Stimulated activated CD8-positive, alpha-beta memory T cell treated with anti-CD3 and anti-CD28 coated beads, Interleukin-4, amount 100 ng/mL, for 1 hour (primary cell): ENCODE measurements at places on chromosomes 6 and 20.

DNA sequence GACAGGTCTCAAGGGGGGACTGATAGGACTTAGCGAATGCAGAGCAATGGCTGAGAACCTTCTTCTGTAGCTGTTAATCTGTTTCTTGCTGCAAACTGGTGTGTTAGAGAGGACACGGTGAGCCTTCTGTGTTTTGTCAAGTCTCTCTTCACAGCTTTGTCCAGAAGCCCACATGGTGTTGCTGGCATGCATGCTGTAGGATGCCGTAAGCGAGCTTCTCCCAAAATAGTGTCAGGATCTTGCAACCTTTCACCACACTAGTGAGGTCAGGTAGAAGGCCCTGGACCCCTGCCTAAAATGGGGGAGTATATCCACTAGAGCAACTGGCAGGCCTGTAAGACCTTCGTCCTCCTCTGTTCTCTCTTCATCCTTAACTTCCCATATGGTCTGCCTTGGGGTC lies 51.9 kb upstream of the GLP1R start:
- no peak for DNase-seq

DNA sequence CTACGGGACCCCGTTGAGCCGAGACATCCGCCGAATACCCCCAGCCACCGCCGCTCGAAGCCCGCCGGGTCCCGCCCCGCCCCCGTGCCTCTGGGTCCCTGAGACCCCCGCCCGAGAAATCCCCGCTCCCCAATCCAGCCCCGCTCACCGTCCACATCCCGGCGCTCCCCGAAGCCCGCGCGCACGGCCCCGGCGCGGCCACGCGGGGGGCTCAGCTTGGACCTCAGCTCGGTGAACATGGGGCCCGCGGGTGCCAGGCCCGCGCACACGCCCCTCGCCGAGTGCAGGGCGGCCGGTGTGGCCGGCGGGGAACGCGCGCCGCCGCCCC lies 249 bp downstream of the SAMD10 start:
- DNase-seq = no peak

DNA sequence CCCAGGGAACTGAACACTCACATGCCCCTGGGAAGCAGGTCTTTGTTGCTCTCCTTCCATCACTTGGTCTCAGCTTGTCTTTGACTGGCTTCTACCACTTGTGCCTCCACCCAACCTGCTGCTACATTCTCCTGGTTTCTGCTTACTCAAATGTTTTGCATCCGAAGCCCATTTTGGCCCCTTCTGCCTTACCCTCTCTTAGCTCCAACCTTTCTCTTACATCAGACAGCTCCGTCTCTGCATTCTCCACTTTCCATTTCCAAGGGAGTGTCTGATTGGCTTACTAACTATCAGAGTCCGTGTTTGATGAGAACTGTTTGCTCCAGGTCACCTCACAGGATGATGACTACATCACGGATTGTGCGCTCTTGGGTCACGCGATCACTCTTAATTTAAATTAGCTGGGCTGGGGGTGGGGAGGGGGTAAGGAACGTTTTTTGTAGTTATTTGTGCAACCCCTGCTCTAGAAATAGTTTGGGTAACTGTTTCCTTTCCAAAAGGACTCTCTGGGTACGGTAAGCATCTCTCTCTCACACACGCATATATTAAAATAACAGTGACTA lies 844 bp upstream of the ABRACL start:
- no peak for DNase-seq

- no peak for DNase-seq
These were observed 21.4 kb downstream of the SUN5 start for GRCh38 chr20:32982617-32983458.

DNA sequence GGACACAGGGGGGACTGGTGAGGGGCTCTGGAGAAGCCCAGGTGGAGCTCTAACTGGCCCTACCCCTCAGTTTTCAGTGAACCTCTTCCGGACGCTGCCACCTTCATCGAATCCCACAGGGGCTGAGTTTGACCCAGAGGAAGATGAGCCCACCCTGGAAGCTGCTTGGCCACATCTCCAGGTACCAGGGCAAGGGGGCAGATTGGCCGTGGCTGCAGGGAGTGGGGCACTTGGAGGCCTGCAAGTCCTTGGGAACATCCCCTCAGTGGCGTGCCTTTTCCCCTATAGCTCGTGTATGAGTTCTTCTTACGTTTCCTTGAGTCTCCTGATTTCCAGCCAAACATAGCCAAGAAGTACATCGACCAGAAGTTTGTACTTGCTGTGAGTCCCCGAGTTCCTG lies 6.6 kb downstream of the MEA1 start:
- no peak for DNase-seq

- DNase-seq = no peak
These were observed 162.6 kb upstream of the GRIK2 start for GRCh38 chr6:101230866-101231265.

DNA sequence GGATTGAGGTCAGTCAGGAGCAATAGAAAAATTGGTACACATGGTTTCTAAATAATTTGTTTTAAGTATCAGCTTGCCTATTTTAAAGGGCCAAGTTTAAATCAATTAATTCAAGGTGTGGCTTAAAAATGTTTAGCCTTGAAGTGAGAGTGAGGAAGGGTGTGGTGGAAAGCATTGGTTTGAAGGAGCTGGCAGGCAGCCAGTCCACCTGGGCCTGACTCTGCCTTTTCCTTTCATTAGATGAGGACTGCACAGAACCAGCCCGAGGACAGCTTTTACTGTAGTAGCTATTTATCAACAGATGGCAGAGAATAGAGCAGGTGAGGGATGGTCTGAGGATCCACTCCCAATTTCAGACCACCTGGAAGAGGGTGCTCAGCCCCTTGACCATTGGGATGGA lies 42.4 kb downstream of the DHX35 start:
- DNase-seq = no peak

DNA sequence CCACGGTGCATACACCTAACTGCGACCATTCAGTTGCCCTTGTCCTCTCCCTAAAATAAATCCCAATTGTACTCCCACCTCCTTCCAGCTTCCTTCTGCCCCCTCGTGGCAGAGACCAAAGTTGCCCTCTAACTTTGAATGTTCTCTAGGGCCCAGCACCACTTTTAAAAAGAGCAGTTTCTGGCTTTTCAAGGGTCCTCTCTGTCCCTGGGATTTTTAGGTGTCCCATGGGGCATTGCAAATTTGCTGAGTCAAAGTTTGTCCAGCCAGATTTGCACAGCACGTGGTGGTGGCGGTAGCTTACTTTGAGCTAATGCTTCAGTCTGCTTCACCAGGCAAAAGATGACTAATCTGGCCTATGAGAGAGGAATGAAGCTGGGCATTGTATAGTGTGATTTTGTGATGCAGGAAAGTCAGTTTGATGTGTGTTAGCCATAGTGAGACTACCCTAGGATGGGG lies 100.2 kb downstream of the PERP start:
- DNase-seq = no peak

DNA sequence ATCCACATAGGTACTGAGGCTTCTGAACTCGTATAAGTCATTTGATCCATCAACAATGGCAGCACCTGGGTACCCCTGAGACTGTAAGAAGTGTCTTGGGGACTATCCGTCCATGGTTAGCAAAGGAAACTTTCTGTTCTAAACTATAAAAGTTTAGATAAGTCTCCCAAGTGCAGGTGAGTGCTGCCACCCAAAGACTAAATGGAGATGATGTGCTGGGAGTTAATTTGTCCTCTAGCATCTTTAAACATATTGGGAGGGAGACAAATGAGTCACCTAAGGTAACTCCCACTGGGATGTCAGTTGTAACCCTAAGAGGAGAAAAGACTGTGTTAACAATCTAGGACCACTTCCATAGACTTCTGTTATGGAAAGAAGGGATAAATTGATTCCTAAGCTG lies 6.2 kb downstream of the BEND6 start:
- DNase-seq = no peak

GRCh38 chr6:54971825-54972224 lies 125.3 kb downstream of the FAM83B start:
- DNase-seq = no peak

GRCh38 chr6:41687501-41688175 lies 47.8 kb downstream of the TFEB start:
- no peak for DNase-seq

DNA sequence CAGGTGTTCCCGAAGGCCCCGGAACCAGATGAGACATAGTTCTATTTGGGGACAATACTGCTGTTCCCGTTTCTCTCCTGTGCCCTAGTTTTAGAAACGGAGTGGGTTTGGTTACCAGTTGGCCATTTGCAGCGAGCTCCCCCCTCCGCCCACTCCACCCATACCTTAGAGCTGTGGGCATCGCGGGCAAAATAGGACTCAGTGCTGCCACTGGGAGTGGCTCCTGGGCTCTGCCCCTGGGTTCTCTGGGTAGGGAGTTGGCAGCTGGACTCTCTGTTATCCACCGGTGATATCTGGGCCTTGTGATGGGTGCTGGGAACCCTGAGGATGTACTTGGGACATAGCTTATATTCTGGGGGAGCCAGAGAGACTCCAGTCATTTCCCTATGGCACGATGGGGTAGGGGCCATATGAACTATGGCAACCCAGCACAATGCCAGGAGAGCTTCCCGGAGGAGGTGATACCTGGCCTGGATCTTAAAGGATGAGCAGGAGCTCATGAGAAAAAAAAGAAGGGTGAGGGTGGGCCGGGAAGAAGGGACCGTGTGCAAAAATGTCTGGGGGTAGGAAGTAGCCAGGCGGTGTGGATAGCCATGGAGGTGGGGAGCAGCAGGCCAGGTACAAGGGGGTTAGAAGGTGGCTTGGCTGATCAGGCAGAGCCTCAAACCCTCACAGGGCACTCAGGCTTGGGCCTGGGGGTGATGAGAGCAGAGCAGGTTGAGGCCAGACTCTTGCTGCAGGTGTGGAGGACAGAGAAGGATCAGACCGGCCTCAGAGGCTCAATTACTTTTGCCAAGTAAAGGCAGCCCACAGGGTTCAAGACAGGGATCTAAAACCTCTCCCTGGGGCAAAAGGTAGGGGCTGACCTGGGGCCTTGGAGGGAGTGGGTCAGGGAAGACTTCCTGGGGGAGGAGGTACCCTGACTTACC lies 9.6 kb downstream of the SRC start:
- no peak for DNase-seq

DNA sequence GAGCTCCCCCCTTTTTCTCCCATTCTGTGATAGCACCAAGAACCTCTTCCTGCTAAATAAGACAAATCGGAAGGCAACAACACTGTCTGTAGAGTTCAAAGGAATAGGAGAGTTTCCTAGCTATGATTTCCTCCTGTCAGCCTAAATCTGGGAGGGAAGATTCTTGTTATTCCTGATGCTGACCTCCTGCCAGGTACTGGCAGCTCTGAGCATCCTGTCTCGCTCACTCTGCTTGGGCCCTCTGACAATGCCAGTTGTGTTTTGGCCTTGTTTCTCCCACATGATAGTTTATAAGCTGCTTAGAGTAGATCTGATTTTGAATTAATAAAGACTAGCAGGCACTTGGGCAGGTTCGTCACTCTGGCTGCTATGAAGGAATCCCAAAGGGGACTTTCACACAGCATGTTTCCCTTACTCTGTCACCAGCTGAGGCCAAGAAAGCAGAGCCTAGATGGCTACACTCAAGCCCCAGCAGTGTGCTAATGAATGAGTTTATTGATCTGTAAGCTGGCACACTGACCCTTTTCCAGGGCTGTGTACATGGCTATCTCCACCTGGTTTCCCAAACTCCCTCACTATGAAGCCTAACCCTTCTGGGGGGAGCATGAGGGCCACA lies 52.3 kb downstream of the UQCC1 start:
- DNase-seq = no peak
